Stimulated activated CD8-positive, alpha-beta memory T cell treated with anti-CD3 and anti-CD28 coated beads, Interleukin-7, amount 100 ng/mL, for 1 hour (primary cell): ENCODE measurements at places on chromosomes 12 and 14.

DNA sequence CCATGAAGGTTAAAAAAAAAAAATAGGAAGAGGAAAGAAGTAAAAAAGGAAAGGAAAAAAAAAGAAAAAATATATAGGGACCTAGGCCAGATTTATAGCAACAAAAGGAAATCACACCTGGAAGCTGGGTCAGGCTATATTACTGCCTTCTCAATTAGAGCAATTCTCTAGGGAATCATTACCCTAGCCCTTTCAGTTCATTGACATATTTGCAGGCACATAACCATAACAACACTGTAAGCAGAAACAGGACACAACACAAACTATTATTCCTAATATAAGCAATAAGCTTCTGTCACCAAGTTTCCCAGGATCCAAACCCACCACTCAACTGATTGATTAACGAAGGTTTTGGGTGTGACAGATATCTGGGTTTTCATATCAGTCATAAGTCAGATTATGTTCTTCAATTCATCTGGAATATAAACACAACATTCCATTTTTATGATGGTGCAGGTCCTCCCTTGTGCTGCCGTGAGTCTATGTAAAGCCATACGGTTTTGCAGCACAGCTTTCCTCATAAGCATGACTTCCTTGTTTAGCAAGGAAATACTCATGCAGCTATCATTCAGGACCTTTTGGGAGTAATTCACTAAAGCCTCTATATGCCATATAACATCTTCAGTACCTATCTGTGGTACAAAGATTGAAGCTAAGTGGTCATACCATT is 4.2 kb downstream of the PCNX4 start:
- DNase-seq, result no peak

- no peak for DNase-seq
Observed at GRCh38 chr12:124893792-124894516, 20.5 kb downstream of the UBC start.

DNA sequence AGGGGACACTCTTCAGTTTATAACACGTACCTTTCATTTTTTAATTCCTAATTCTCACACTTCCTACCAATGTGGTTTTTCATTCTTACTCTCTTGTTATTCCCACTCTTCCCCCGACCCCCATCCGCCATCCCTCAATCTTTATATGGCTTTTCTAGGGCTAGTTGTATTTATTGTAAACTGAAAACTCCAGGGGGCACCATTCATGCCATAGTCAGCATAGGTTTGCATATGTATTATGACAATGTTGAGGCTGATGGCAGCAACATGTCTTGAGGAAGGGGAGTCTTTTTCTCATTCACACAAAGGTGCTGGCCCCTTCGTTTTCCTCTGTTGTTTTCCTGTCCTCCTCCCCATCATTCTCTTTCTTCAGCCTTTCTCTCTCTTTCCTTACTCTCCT is 27.7 kb upstream of the LTA4H start:
- no peak for DNase-seq

- no peak for DNase-seq
Observed at GRCh38 chr14:68495101-68496039, 297.5 kb downstream of the ZFP36L1 start.

DNA sequence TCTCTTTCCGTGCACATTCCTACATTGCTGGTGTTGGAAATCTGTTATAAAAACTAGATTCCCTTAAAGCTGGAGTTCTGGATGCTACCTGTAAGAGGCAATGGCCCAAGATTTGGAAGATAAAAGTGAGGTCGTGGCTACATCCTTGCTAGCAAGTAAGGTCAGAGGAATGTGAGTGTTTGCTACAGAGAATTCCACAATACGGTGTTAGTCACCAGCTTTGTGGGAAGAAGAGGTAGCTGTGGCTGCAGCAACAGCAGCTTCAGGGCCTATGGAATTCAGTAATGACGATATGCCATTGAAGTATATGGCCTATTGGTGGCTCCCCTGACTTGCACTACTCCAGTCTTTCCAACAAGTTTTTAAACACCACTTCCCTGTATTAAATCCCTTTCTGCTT is 227.7 kb upstream of the TMEM260 start:
- no peak for DNase-seq

- DNase-seq, result no peak
Observed at GRCh38 chr14:24888532-24888931, 161.4 kb downstream of the STXBP6 start.

DNA sequence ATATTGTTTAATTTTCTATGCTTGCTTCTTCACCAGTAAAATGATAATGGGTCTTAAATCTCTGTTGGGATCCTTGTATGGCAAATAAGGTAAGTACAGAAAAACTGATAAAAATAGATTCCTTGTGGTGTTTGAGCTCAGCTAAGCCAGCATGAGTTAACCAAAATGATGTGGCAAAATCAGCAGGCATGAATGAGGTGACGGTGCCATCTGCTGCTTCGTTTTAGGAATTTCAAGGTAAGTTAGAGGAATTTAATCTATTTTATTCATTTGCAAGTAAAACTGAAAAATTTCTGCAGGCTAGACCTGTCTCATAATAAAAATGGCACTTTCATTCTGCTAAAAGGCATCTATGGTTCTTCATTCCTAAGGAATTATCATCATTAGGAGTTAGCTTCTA is 10.0 kb upstream of the CLEC7A start:
- DNase-seq, result no peak

DNA sequence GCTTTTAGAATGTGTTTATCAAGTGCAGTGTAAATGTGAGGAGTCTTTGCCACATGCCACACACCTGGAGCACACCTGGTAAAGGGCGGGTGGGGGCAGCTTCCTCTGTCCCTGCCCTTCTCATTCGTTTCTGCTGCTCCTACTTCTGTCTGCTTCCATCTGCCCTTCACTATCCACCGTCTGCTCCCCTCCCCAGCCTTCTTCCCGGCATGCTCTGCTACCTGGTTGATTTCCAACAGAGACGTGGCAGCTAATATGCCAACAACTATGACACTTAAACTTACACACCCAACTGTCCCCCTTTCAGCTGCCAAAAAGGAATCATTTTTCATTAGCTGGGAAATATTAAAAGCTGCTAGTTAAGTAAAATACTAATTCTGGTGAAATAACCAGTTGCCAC is 9.1 kb upstream of the CARMIL3 start:
- DNase-seq, result no peak

GRCh38 chr12:10554756-10555481 is 49.2 kb downstream of the EIF2S3B start:
- DNase-seq, result no peak

DNA sequence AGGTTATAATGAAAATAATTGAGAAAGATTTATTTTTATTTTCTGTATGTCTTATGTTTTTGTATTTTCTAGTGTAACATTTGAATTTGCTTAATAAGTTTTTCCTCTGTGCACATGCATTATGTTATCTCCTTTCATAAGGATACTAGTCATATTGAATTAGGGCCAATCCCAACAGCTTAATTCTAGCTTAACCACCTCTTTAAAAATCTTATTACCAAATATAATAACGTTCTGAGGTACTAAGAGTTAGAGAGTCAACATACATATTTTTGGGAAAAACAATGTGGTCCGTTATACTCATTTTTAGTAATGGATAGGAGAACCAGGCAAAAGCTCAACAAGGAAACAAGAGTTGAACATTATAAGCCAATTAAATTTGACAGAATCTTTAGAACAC is 845.6 kb upstream of the SEL1L start:
- no peak for DNase-seq
